Urinary bladder (tissue), 4 donors: ENCODE measurements at places on chromosomes 1 and 21.

DNA sequence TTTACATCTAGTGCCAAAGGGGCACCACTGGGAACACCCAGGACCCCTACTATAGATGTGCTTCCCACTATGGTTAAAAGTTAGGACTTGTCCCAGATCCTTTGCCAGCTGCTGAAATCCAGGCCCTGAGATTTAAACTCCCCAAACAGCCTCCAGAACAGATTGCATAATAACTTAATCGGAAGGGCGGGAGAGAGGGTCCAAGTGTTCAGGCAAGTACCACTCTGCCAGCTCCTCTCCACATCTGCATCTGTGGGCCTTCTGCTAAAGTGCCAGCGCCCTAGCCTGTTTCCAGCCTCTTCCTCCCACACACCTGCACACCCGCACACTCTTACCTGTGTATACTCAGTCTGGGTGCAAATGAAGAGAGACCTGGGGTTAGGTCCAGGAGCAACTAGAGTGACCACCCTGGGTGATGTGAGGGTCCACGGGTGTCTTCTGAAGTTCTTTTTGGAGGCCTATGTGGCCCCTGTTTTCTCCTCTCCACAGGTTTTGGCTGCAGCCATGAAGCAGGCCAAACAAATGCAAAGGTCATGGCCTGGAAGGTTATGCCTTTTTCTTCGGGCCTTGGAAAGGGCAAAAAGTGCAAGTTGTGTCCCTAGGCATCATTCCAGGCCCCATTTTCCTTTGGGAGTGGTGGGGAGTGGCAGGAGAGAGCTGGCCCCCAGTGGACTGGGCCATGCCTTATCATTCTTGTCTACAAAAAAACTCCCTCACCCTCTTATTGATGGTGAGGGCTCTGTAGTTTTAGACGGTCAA is 29.3 kb downstream of the KIRREL1 start:
- no peak for DNase-seq

DNA sequence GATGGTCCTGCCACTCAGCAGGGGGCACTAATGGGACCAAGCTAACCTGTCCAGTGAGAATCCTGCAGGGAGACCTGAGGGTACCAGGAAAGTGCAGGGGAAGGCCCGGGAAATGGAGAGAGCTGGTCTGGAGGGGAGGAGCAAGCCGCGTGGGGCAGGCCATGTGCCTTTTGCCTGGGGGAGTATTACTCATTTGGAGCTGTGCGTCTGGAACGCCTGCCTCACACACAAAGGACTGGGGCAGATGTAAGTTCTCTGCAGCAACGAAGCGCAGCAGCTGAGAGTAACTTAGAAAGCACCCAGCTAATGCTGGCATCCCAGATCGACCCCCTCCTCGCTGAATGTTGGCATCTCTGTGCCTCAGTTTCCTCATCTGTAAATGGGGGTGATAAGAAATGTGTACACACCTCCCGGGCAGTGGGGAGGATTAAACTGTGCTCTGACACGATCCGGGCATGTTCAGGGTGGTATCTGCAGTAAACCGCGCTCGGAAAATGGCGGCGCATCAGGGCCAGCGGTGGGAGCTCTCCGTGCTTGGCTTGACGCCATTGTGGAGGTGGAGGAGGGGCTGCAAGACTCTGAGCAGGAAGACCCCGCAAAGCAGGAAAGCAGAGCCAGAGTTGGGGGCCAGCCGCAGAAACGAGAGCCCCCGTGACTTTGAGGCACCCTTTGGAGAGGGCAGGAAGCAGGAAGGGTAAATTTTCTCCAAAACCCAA is 212.5 kb downstream of the NPHP4 start:
- no peak for DNase-seq

GRCh38 chr1:225733254-225733653 is 44.4 kb upstream of the SRP9 start:
- DNase-seq = no peak

- no peak for DNase-seq
Measured at GRCh38 chr1:92882819-92883218, 51.0 kb downstream of the RPL5 start.

DNA sequence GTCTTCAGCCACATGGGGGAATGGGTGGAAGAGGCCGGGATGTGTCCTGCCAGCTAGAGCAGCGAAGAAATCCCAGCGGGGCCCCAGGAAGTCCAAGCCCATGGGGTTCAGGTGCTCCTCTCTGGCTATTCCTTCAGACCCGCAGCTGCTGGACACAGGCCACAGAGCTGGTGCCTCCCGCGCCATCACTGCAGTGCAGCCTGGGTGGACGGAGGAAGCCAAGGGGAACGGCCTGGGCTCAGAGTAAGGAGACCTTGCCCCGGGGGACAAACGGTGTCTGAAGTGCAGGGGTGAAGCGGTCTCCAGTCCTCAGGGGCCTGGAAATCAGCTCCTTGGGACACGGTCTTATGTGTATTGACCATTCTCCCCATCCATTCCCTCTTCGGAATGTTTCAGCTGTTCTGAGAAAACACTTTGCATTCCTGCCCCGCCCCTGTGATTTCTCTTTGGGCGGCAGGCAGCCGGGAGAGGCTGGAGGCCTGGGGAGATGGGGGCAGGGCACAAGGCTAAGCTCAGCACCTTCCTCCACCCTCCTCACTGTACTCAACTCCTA is 18.4 kb downstream of the MTHFR start:
- DNase-seq = no peak

DNA sequence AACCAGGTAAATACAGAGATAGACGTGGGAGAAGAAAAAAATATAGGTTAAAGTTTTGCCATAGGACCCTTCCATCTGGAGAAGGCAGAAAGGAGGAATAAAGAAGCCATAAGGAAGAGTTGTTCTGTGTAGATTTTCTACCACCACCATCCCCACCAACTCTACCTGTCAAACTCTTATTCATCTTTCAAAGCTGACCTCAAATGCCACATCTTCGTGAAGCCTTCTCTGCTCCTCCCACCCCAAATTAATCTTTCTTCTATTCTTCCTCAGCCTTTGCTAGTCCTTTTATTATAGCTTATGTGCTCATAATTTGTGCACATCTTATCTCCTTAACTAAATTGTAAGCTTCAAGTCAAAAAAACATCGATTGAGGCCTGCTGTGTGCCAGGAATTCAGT is 1.3 kb upstream of the NECTIN4 start:
- no peak for DNase-seq

- no peak for DNase-seq
Measured at GRCh38 chr21:44946254-44947041, 6.6 kb downstream of the SLX9 start.

DNA sequence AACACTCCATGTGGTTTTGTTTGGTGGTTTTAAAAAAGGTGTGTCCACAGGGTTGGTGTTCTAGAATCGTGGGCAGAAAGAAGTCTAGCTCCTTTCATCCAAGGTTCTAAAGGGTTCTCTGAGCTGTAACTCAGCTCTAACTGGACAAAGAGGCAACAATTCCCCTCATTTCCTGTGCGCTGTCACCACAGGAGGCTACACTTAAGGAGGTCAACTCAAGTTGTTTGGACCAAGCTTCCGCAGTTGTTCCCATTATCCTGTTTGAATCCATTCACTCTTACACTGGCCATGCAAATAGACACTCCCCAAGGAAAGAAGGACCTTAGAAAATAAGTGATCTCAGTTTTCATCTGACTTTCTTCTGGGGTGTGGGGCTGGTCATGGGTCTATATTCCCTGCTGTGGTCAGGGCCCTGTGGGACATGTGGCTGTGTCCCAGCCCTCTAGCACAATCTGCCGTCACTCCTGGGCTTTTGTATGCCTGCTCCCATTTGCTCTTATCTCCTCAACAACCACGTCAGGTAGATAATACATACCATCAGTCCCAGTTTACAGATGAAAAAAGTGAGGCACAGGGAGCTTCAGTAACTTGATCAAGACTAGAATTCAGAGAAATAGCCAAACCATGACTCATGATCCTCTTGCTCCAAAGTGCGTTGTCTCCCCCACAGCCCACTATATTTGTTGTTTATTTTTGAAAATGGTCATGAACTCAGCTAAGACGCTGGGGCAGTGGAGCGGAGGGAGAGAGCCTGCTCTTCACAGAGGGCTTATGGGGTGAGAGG is 103.6 kb downstream of the RHOU start:
- DNase-seq = no peak

- peak; percentile 75 for DNase-seq
Measured at GRCh38 chr1:84719543-84720217, 29.4 kb upstream of the SSX2IP start.

DNA sequence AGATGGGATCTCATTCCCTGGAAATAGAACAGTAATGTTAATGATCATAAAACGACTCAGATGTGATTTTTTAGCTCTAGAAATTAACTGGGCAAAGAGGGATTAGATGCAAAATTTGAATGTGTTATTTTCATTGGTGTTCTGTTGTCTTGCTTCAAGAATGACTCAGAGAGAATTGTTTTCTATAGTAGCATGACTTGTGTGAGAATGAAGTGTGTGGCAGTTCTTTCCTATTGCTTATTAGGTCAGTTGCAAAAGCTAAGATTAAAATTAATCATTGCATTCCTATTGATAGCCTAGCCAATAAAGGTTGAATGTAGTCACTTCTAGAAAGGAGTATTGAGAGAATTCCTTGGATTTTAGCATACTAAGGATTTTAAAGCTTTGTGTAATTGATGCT is 22.9 kb downstream of the SPEN start:
- no peak for DNase-seq

- DNase-seq = no peak
Measured at GRCh38 chr1:99969260-99969728, 502 bp upstream of the SLC35A3 start.

GRCh38 chr1:162323023-162323422 is 53.6 kb downstream of the SPATA46 start:
- no peak for DNase-seq

- DNase-seq = no peak
Measured at GRCh38 chr1:86184426-86184825, 27.9 kb upstream of the COL24A1 start.

DNA sequence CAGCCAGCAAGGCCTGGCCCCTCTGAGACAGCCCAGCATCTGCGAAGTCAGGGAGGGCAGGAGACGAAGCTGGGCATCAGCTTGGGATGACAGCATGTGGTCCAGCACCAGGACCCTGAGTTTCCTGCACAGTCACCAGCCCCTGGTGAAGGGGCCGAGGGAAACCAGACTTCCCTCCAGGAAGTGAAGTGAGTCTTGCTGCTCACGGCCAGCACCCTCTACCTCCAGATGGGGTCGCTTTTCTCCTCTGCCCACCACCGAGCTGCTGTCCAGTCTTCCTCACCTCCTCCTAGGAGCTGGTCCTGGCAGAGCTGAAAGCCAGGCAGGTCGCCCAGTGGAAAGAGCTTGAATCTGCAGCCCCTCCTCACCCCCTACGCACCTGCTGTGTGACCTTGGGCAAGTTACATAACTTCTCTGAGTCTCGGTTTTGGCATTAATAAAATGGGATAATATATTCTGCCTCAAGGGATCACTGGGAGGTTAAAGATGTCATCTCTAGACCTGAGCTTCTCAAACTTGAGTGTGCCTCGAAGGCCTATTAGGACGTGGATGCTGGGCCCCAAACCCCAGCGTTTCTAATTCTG is 118.5 kb upstream of the VAMP3 start:
- DNase-seq = no peak

DNA sequence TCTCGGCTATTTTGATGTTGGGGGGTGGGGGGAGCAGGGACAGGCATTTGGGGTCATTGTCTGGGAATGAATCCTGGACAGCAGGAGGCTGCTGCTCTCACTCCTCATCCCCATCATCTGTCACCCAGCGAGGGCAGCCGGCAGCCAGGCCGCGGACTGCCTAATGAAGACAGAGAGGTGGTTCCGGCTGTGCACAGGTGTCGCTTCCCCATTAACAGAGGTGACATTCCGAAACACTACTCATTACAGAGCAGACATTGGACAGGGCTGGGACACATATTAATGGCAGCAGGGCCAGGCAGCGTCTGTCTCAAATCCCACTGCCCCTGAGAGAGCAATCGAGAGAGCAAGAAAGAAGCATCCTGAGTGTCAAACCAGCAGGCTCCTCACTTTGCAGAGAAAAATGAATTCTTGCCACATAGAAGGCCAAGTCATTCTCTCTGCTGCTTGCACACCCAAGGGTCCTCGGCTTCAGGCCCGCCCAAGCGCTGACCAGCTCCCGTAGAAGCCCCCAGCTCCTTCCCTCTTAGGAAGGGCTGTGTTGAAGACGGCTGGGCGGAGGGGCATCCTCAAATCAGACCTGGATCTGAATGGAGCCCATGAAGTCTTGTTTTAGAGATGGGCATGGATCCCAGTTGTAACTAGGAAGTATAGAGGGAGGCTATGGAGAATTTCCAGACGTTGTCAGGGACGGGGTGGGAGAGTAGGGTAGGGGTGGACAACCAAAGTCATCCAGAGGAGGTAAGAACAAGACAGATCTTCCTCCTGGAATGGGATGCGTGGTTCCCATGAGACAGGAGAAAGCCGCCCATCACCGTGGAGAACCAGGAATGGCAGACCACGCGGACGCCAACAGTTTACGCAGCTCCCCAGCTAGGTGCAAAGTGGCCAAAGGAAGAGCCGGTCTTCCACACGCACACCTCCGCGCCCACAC is 8.2 kb upstream of the LEMD1 start:
- DNase-seq = no peak

DNA sequence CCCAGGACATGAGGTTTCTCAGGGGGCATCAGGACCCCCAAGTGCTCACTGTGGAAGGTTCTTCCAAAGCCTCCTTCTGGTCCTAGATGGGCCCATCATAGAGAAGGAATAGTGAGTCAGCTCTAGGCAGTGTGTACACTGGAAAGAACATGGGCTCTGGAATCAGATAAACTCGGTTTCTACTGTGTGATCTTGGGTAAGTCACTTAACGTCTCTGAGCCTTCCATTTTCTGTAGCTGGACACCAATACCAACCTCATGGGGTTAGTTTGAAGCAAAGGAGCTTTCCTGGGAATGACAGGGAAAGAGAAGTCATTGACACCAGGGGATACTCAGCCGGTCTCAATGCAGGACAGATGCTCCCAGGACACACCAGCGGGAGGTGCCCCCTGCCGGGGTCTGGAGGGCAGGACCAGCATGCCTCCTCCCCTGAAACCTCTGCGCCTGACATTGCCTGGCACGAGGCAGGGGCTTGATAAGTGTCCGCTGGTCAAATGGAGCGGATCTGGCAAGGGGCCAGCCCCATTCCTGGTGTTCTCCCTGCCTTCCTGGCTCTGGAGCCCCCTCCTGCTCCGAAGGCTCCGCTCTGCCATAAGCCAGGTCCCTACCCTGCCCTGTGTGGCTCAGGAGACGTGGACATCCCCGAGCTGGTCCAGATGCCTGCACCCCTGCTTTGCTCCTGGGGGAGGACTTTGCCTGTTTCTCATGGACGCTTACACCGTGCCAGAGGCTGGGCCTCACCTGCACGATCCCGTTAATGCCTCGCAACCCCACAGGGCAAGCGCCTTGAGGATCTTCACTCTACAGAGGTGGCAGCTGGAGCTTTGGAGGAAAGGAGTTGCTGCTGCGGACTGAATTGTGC is 52.8 kb downstream of the EDN2 start:
- DNase-seq = no peak
